T-helper 22 cell (primary cell): ENCODE measurements at places on chromosomes 7 and 10.

DNA sequence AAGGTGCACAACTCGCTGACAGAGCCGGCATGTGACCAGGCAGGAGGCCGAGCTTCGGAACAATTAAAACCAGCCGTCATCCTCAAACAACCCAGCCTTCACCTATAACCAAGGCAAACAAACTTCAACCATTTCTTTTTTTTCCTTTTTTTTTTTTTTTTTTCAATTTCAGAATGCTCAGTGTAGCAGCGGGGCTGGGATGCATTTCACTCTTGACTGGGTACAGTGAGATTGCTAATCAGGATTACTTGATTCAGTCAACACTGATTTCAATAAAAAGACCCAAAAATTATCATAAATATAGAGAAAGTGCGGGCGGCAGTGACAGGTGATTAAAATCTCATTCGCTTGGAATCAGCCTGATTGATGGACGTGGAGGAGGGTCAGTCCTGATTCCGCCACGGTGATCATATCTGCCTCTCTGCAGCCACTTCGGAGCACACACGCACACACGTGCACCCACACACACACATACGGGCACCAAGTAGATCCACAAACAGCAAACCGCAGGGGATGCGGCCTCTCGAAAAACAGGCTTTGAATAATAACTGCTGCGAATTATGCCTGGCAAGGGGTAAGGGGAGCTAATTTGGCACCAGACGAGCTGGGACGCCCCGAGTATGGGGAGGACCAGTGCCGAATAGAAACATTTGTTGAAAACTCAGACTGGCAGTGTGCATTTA, 31.2 kb downstream of the EBF3 start:
- DNase-seq: no peak

DNA sequence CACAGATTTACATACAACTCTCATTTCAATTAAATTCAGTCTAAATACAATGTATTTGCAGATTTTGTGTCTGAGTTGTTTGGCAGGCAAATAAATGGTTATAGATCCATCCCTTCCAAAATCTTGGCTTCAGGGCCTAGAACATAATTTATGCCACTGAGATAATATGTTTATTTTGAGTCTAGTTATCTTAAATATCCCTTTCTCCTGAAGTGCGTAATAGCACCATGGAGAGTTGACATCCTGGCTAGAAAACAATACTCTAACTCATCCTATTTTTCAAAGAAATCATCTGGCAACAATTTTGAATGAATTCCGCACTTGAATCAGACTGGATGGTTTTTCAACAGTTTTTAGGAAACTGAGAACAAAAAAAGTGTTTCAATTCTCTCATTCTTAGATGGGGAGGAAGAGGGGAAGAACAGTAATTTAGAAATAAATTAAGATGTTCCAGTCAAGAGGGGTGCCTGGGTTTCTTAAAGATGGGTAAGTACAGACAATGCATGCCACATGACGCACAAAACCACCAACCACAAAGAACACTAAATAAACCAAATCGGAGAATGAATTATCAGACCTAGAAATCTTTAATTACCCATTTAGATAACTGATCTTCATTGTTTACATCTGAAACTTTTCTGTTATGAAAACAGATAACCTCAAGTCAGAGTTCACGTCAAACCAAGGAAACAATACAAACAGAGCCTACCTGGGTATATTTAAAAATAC, 228.7 kb upstream of the PTN start:
- no peak for DNase-seq

GRCh38 chr10:110530131-110530831, 32.6 kb downstream of the DUSP5 start:
- DNase-seq: no peak

GRCh38 chr10:27783660-27784059, 38.0 kb upstream of the MKX start:
- DNase-seq: no peak

DNA sequence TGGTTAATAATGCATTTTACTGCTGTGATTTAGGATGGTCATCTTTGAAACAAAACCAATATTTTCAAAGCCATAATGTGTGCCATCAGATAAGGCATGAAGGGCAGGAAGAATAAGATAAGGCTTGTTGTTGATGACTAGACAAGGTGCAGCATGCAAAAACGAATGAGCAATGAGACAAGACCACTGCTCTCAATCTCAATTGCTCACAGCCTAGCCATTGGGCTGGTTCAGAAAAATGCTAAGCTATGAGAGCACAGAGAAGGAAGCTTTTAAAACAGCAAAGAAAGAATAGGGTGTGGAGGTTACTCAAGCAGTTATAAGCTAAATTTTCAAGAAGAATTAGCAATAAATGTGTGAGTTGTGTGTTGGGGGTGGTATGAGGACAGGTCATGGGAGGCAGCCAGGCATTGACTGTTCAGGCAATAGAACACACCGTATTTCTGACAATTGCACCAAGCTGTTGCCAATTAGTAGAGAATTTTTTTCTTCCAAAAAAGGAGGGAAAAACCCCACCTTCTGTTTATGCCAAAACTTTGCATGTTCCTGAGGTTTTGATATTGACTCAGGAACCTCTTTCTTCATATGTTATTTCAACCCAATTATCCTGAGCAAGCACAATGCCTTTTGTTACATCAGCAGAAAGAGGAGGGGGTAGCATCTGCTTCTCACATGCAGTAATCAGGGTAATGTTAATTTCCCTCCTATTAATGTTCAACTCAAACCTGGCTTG, 276.5 kb downstream of the HDAC9 start:
- no peak for DNase-seq

DNA sequence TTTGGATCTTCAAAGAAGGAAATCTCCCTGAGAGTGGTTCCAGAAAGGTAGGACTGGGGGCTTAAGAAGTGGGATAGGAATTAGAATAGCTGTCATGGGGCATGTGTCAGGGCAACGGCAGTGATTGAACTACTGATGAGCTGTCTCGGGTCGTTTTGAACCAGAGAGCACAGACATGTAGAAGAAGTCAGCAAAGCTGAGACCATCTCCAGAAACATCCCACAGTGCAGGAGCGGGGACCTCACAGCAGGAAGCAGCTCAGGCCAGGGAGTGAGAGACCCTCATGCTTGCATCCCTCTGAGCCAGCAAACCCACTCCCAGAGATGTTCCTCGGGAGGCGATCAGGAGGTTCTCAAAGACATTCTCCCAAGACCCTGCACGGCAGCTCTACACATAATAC, 60.1 kb downstream of the AOC1 start:
- DNase-seq: no peak

DNA sequence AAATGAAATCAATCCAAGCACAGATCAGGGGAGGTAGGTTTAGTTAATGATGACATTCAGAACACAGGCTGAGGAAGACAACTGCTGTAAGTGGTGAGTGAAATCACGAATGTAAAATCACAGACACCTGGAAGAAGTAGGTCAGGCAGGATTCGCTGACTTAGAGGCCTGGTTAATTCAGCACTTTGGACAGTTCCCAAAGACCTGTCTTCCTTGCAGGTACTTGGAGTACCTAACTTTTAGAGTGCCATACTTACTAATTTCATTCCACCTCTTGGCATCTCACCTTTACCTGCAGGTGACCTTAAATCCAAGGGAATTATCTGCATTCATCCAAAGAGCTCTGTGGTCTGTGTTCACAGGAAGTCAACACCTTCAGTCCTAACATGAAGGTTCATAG, 822.3 kb downstream of the PHTF2 start:
- no peak for DNase-seq

DNA sequence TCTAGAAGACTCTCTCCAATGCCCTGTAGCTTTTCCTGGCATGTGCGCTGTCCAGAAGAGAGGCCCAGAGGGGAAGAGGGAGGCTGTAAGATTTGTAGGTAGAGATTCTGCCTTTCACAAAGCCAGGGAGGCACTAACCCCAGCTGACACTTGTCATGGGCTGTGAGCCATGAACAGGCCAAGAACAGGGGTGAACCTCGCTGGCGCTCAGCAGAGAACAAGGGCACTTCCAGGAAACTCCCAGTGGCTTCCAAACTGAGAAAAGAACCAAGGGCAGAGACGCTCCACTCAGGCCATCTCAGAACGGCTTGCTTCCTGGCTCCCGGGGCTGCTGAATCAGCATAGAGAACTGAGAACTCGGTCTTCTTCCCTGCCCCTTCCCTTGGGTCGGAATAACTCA, 257.8 kb upstream of the ZNF32 start:
- no peak for DNase-seq
